ENCODE measurements at places on chromosomes 4 and X.

GRCh38 chr4:43047058-43047457 lies 154.5 kb downstream of the GRXCR1 start:
- DNase-seq, result no peak

DNA sequence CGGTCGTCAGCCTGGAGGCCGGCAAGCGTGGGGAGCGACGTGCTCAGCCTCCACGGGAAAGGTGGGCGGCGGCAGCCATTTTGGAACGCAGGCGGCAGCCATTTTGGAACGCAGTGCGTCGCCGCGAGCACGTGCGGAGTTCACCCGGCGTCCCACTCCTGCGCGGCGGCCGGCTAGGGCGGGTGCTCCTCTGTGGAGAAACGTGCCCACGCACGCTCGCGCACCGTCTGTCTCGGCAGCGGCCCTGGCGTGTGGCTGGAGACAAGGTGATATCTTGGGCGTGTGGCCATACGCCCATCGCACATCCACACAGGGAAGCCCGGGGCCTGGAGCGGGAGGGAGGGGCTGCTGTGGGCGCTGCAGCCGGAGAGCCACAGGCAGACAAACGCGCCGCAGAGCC lies 21.1 kb downstream of the CPLX1 start:
- DNase-seq, result no peak

- DNase-seq, result no peak
Observed at GRCh38 chr4:53510321-53510720, 81.0 kb downstream of the LNX1 start.

GRCh38 chr4:114180481-114180880 lies 201.0 kb upstream of the ARSJ start:
- DNase-seq, result no peak

DNA sequence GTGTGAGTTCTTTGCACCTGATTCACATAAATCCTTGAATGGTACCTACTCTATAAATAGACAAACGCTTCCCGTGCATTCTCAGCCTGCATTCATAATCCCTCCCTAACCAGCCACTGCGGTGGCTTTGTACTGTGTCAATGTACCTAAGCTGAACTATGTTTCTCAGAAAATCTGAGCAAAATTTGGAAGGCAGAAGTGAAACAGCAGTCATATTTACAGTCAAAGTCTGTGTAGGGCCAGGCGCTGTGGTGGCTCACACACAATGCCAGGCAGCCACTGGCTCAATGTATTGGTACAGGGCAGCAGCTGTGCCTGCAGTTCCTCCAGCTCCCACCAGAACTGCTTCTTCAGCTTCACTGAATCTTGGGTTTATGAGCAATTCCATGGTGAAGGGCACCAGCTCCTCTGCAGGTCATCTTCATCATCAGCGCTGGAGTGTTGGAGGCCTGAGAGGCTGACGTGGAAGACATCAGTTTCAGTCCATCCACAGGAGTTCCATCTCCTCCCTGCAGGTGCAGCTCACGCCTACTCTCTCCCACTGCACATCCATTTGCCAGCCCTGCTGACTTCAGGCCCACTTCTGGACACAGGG lies 32.3 kb upstream of the IRF2 start:
- DNase-seq, result no peak

GRCh38 chr4:106149026-106149425 lies 167.0 kb downstream of the TBCK start:
- DNase-seq, result no peak

GRCh38 chr4:30821859-30822612 lies 101.9 kb downstream of the PCDH7 start:
- no peak for DNase-seq

All from activated CD8-positive, alpha-beta memory T cell treated with anti-CD3 and anti-CD28 coated beads, Interleukin-2, amount 50 U/mL, for 48 hours (primary cell).